Germinal center (tissue), 1 donor: ENCODE measurements at places on chromosomes 2 and 18.
A peak's percentile ranks its signal among the peaks of the same experiment; 100 is the strongest.

- no peak for DNase-seq
Observed at GRCh38 chr18:56541340-56541739, 97.1 kb downstream of the TXNL1 start.

DNA sequence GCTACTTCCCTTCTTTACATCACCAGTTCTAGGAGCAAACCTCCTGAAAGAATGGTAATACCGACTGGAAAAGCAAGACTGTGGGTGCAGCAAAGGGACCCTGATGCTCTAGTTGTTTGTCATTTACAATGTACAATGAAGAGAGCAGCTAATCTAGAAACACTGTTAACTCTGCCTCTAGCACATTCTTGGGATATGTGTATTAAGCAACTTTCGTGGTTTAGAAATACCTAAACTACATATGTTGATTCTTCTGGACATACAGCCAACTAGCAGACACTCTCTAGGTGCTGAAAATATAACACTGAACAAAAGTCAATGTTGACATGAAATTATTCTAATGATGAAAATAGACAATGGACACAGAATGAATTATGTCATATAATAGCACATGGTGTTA is 440.3 kb upstream of the MC4R start:
- DNase-seq: no peak

- DNase-seq: peak; percentile 53
Observed at GRCh38 chr2:74834792-74835755, 1.1 kb downstream of the HK2 start.

DNA sequence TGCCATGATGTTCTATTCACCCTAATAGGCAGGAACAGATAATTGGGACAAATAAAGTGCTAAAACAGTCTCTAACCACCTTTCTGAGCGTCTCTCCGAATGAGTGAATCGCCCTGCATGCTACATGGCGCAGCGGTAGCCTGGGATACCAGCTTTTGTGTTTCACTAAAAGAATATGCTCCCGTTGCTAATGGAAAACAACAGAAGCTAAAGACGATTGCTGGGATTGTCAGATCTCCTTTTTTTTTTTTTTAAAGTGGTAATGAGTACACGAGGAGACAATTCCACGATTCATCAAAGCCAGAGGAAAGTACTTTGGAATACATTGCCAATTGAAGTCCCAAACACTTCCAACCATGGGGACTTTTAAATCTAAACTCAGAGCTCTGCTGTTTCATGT is 1815.3 kb upstream of the CELF4 start:
- DNase-seq: no peak

GRCh38 chr2:187009483-187010239 is 160.7 kb upstream of the ZSWIM2 start:
- no peak for DNase-seq

- DNase-seq: no peak
Observed at GRCh38 chr18:35577045-35577848, 4.3 kb upstream of the GALNT1 start.

- DNase-seq: peak; percentile 35
Observed at GRCh38 chr2:54206596-54206995, 49.4 kb downstream of the TSPYL6 start.

DNA sequence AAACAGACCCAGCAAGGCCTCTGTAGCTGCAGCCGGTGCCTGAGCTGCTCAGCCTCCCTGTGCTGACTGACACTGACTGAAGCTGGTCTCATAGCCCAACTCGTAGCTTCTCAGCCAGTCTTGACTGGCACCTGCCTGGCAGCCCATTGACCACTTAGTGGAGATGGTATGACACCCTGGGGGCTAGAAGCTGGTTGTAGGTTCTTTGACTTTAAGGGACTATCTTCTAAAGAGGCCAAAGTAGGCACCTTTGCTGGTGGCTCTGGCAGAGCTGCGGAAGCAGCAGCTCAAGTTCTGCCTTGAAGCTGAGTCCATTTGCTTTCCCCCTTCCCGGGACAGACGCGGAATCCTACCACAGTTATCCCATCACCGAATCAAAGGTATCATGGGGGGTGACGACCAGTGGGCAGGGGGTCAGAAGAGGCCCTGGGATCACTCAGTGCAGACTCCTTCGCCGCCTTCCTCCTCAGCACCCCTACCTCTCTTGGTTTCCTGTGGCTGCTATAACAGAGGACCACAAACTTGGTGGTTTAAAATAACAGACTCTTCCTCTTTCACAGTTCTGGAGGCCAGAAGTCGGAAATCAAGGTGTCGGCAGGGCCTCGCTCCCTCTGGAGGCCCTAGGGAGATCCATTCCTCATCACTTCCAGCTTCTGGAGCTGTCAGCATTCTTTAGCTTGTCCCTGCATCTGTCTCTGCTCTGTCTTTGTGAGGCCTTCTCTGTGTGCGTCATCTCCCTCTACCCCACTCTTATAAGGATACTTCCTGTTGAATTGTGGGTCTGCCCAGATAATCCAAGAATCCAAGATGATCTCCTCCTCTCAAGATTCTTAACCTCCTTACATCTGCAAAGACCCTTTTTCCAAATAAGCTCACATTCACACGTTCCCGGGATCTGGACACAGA is 13.7 kb upstream of the FOSL2 start:
- DNase-seq: no peak

- DNase-seq: no peak
Observed at GRCh38 chr2:233245406-233245805, 6.1 kb upstream of the ATG16L1 start.

GRCh38 chr2:48844417-48845155 is 89.1 kb upstream of the LHCGR start:
- DNase-seq: no peak

DNA sequence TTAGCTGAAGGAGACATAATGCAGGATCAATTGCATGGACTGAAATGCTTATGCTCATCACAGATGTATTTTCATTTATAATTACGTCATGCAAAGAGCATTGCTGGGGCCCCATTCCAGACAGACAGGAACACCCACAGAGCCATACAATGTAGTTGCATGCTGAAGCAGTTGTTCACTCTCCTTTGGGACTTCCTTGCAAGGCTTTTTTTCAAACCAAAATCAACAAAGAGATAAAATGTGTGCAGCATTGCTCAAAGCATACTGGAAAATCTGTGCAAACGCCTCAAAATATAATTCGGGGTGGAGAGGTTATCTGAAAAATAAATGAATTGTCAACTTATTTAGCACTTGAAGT is 463.2 kb downstream of the CDH2 start:
- no peak for DNase-seq

DNA sequence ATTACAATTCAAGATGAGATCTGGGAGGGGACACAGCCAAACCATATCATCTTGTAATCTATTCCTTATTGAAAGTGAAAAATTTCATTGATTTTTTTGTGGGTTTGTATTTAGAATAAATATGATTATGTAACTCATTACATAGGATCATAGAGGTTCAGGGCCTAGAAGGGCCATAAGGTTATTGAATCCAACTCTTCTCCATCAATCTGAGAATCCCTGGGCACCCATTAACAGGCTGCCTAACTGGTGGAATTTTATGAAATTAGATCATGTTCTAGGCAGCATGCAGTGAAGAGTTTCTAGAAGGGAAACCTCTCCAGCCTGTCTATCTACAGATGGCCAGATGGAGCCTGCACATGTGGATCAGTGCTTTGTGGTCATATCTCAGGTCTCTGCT is 6.3 kb upstream of the APOB start:
- no peak for DNase-seq

- no peak for DNase-seq
Observed at GRCh38 chr18:11955239-11956029, 25.9 kb upstream of the IMPA2 start.

DNA sequence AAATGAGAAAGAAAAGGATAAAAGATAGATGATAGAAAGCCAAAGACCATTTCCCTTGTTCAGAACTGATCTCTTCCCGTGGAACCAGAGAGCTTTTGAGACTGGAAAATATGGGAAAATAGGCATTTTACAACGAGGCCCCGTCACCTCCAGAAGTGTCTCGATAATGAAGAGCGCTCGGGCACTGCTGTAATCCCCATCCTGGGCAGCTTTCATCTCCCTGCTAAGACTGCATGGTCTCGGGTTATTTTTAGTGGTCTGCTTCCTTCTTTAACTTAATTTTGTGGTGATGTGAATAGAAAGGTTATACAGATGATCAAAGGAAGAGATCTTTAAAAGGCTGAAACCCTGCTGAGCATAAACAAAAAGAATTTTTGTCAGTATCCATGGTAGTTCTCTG is 176.6 kb downstream of the METTL4 start:
- no peak for DNase-seq

DNA sequence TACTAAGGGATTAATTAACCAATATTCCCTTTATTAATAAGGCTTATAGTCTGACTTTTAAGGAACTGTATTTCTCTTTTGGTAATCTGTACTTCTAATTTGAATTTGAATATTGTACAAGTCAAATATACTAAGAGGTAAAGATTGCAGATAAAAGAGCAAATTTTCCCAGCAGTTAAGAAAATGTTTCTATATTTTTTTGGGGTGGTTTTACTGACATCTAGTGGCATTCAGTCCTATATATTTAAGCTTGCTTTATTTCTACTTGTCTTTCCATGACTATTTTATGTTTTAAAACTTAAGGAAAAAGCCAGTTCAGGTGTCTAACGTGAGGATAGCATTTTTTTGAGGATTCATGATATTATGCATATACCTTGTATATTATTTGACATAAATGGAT is 41.6 kb downstream of the TDRD15 start:
- DNase-seq: no peak

DNA sequence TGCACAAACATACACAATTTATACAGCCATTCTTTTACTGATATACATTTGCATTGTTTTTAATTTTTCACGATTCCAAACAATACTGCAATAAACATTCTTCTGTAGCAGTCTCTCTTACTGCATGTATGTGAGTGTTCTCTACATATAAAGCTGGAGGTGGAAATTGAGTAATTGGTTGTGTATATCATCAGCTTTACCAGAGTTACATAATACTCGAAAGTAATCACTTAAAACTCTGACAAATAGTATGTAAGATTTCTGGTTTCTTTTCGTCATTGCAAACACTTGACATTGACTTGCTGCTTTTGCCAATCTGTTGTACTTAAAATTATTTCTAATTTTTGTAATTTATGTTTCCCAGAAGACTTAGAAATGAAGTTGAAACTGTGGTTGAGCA is 110.2 kb downstream of the TDRD15 start:
- DNase-seq: no peak

DNA sequence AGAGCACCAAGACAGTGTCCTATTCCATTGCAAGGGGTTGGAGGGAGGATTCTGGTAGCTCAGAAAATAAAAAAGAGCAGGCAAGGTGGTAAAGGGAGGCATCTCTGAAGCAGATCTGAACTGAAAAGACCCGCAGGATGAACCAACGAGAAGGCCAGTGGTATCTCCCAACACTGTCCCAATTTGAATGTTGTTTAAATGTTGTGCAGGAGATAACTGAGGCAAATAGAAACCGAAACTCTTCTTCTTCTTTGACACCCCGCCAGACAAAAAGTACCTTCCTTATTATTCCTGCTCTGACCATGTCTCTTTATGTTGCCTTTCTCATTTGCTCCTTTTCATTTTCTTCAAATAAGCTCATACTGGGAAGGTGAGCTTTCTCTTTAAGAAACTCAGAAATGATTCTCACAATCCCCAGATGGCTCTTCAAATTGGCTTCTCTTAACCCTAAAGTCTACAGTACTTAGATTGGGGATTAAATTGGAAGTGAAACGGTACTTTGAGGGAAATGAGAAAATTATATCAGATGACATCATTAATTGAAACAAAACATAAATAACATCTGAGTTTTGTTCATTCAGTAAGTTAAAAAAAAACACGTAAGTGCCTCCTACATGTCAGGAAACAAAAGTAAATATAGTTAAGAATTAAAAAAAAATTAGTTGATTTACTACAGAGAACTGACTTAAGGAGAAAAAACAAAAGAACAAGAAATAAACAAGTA is 143.6 kb downstream of the WDPCP start:
- DNase-seq: no peak

DNA sequence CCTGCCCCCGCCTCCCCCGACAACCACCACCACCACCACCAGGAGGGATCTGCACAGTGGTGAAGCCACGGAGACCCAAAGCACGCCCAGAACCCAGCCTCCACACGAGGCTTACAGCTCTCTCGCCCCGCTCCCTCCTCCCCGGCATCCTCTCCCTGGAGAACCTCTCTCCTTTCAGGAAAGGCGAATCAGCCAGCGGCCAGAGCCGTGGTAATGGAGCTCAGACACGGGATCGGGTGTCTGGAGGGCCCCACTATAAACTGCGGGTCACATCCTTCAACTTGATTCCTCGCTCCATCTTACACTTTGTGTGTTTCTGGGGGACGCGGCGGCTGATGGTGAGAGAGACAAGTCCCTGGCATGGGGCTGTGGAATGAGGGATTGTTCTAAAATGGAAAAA is 271.5 kb upstream of the SIX2 start:
- DNase-seq: no peak
